ENCODE measurements at places on chromosomes 1 and 21.
A peak's percentile ranks its signal among the peaks of the same experiment; 100 is the strongest.

GRCh38 chr1:172450524-172450885 lies 6.6 kb upstream of the PIGC start:
- DNase-seq = peak; percentile 48

DNA sequence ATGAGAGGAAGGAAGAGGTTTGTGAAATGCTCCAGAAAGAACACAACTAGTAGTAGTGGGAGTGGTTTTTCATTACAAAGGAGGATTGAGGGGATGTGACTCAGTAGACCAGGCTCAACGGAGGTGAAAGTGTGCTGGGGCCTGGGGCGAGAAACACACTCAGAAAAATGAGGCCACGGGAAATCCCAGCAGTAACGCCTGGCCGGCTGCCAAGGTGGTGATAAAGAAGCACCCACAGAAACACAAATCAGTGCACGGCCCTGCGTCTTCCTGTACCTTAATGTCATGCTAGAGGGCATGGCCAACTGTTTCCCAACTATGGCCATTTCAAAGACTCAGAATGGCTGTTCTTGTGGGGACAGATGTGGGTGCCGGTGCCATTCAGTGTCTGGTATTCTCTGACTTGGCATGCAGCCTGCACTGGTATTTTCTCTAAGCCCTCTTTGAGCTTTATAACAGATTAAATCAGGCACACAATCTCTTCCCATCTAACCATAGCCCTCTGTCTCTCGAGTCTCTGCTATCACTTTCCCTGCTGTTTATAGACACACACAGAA lies 38.2 kb downstream of the URB2 start:
- DNase-seq = no peak

GRCh38 chr1:21872445-21873079 lies 60.5 kb downstream of the LDLRAD2 start:
- no peak for DNase-seq

GRCh38 chr1:89360716-89361115 lies 3.1 kb upstream of the GBP6 start:
- DNase-seq = no peak

GRCh38 chr21:40481764-40482163 lies 365.2 kb downstream of the DSCAM start:
- DNase-seq = no peak

GRCh38 chr1:112673592-112674439 lies 643 bp upstream of the MOV10 start:
- no peak for DNase-seq

DNA sequence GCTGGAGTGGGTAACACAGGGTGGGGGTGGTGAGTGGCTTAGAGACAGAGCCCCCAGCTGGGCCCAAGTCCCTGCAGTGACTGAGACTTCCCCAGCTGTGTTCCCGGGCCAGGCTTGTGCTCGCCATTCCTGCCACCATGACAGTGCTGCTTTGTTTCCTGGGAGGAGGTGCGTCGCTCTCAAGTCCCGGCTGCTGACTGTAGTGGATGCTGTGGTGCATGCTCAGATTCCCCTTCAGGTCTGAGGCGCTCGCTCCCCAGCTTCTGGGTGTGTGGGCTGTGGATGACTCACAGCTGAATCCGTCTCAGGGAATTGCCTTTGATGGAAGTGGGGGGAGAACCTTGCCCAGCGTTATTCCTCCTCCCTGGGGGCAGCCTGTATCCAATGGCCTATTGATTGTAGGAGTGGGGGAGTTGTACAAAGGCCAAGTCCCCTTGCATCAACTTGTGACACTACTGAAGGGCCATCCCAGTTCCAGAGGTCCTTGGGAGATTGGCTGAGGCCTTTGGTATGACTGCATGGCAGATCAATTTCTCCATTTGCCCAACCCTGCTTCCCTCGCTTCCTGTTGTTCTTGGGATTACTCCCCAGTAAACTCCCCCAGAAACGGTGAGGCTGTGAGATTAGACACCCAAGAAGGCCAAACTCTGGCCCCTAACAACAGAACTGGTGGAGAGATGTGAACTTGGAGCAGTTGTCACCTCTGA lies 17.8 kb upstream of the POU3F1 start:
- no peak for DNase-seq

DNA sequence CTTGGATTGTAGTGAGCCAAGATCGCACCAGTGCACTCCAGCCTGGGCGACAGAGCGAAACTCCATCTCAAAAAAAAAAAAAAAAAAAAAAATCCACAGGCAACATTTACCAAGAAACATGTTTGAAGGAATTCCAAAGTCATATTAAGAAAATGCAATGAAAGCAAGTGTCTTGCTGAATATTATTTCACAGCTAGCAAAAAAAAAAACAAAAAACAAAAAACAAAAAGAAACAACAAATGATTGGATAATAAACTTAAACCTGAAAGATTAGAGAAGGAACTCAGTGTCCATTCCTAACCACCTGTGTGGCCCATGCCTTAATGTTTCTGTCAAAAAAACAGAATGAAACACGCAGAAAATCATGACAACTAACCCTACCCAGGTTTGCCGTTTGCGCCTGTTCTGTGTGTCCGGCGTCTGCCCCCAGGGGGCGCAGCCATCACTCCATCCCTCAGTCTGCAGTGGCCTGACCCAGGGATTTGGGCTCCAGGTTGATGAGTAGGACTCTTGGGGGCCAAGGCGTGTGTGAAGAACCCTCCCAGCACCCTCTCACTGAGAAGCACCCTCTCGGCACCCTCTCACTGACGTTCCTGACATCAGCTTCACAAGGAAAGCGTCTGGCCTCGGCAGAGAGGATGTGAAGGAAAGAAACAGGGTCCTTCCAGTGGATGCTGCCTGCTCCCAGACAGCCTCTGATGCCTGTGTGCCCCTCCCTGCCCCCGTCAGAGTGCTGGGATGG lies 19.2 kb upstream of the PTTG1IP start:
- DNase-seq = peak; percentile 47

DNA sequence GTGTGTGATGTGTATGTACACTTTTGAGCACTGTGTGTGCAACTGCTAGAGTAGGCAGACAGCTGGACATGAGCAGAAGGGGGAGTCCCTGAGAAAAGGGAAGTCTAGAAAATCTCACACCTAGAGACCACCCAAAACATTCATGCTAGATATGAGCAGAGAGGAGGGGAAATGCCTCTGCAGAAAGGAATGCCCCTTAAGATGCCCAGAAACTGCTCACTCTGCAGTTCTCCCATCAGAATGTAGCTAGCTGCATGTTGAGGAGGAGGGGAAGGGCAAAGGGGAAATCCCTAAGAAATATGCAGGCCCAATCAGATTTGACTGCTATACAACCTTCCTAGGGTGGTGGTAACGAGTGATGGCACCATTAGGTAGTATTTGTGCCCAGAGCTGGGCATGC lies 31.8 kb upstream of the MAGOH start:
- DNase-seq = no peak

GRCh38 chr1:230820568-230820967 lies 47.8 kb downstream of the C1orf198 start:
- no peak for DNase-seq

GRCh38 chr1:203544978-203545816 lies 51.2 kb downstream of the OPTC start:
- no peak for DNase-seq

- no peak for DNase-seq
Observed at GRCh38 chr1:150507912-150508864, at the start of gene ECM1. Gene ECM1 (plus strand): TSS chr1:150508109. CDS start chr1:150508210, 101 bp downstream.

- no peak for DNase-seq
Observed at GRCh38 chr1:68149110-68149798, 83.1 kb downstream of the WLS start.

DNA sequence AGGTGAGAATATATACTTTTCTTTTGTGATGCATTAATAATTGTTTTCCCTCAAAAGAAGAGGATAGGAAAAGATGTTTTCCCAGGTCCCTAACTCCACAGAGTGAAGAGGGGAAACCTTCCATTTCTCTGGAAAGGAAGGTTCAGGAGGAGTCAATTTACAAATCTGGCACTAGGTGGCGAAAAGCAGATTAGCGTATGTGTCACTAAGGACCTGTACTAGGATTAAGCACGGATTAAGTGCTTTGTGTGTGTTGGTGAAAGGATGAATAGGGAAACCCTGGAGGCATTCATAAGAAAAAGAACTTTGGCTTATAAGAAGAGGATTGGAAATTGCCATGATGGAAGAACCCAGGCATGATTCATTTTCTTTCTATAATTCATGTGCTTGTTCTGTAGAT lies 410.1 kb upstream of the PLXNA2 start:
- DNase-seq = no peak

DNA sequence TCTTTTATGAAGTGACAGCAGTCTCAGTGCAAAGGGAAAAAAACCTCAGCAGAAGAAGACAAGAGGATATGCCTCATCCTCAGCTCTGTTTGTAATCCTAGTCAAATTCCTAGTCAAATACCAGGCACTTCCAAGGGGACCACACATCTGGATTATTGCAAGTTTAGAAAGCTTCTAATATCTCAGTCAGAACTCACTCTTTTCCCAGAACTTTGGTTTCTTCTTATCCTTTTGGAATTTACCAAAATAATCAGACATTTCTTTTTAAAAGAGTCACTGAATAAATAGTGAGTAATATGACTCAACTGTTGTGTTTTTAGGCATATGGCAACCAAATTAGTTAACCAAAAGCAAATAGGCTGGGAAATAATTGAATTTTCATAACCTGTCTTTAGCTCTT lies 47.8 kb downstream of the PRRX1 start:
- DNase-seq = no peak

DNA sequence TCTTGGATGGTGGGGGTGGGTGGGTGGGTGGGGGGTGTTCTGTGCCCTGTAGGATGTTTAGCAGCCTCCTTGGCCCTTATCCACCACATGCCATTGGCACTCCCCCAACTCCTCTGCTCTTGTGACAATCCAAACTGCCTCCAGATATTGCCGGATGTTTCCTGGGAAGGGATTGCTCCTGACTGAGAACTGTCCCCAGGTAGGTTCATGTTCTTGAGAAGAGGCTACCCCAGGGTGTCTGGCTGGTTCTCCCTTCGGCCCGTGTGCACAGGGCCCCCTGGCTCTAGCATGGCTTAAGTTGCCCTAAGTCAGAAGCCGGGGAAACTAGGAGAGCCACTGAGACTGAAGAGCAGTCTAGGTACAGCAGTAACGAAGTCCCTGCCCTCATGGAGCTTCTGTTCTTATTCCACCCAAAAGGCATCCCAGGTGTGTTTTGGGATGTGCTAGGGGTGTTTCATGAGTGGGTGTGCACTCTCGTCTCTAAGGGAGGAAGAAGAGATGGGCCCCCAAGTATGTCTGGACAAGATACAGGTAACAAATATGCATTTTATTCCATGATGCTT lies 19.8 kb upstream of the THRAP3 start:
- DNase-seq = no peak

- no peak for DNase-seq
Observed at GRCh38 chr1:40049725-40050124, 9.2 kb downstream of the CAP1 start.

DNA sequence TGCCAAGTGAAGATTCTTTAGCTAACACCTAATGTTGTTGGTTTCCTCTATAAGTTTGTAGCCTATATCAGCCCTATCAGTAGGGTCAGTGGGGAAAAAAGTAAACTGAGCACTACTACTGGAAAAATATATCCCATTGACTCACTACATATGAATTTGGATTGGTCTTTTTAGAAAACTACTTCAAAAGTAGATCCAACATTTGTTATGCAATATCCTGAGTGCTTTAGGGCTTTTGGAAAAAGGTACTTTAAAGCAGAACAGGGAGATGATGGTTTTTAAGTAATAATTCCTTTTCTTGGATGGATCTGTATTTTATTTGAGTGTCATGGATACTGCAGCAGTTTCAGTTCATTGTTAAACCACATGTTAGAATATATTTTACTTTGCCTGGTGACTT lies 7.1 kb downstream of the C1orf21 start:
- DNase-seq = no peak

DNA sequence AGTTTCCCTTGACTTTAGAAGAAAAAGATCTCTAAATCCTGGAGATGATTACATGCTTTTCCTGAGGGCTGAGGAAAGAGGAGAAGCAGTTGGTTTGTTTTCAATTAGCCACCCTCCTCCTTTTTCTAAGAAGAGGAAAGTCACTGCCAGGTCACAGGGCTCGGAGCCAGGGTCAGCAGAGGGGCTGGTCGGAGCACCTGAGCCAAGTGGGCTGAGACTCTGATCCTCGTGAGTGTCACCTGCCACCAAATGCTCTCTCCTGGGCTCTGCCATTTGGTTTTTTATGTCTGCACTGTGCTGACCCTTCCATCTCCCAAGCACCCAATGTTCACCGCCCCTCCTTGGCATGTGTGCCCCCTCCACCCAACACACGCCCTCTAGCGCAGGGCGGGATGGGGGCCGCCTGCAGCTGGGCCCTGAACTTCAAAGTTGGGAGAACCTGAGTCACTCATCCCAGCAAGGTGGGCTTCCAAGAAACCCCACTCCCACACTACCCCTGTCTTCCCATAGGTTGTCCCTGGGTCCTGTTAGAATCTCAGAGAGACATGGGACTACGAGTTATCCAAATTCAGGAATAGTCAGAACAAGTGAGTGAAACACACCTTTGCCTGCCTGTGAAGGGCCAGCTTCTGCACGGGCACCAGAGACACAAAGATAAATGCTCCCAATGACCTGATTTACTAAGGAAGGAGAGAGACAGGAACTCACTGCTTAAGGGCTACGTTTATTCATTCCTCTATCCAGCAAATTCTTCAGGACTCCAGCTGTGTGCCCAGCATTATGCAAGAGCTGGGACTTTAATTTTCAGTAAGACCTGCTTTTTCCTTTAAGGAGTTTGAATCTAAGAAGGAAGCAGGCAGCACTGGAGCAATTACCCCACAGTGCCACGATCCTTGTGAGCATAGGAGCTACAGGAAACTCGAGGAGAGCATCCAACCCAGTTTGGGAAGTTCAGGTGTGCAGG lies 127.5 kb downstream of the RHOU start:
- no peak for DNase-seq

- DNase-seq = no peak
Observed at GRCh38 chr1:204736836-204737235, 51.3 kb upstream of the LRRN2 start.

DNA sequence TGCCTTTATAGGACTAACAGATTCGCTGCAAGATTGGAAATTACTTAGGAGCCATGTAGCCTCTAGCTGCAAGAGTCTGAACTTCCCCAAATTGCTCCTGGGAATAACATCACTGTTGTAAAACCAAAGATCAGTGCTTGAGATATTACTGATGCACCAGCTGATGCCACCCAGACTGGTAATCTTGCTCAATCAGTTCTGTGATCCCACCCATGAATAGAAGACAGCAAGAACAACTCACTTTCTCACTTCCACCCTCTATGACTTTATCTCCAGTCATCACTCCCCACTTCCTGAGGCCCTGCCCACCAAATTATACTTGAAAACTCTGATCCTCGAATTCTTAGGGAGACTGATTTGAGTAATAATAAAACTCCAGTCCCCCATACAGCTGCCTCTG lies 1011.1 kb downstream of the PLA2G4A start:
- DNase-seq = no peak

GRCh38 chr1:12087797-12088314 lies 24.8 kb downstream of the TNFRSF8 start:
- no peak for DNase-seq

DNA sequence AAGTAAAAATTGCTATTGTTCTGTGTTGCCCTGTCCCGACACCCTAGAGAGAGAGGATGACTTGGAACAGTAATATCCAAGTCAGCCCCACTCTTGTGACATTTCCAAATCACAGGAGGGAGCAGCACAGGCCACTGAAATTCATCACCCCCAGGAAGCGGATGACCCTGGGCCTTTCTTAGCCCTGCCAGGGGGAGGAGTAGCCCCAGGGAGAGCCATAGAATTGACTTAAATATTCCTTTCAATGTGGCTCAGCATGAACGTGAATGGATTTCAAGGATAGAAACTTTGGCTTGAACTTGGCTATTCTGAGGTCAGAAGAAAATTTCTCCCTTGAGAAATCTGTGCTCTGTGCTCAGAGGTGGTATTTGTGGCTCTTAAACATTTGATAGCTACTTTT lies 80.6 kb downstream of the CENPF start:
- DNase-seq = no peak
